ENCODE measurements at places on chromosomes 3 and 15.
A peak's percentile ranks its signal among the peaks of the same experiment; 100 is the strongest.

GRCh38 chr3:129476586-129476985 lies 36.6 kb downstream of the IFT122 start:
- no peak for DNase-seq

DNA sequence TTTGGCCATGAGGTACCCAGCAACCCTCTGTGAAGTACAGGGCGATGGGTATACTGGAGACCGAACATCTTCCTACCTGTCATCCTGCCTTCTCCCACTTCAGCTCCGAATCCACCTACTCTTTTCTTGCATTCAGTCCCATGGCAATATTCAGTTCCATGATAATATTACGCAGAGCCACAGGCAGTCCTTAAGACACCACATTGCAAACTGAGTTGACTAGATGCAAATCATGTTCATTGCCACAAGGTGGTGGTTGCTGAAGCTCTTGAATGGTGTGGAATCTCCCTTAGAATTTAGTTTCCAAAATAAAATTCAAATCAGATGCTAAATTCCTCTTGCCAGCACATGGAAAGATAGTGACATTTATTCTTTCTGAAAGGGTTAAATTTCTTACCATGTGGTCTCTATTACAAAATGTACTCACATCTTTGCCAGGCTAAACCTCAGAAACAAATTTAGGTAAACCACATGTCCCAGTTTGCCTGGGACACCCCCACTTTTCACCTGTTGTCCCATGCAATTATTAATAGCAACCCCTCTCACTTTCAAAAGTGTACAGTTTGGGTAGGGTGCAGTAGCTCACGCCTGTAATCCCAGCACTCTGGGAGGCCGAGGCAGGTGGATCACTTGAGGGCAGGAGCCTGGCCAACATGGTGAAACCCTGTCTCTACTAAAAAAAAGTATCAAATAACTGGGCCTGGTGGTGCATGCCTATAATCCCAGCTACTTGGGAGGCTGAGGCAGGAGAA lies 1.7 kb upstream of the NME9 start:
- no peak for DNase-seq

- DNase-seq, result no peak
Measured at GRCh38 chr3:108391917-108392593, 95.7 kb downstream of the HHLA2 start.

- no peak for DNase-seq
Measured at GRCh38 chr15:20294651-20295237, 246.9 kb downstream of the GOLGA6L6 start.

DNA sequence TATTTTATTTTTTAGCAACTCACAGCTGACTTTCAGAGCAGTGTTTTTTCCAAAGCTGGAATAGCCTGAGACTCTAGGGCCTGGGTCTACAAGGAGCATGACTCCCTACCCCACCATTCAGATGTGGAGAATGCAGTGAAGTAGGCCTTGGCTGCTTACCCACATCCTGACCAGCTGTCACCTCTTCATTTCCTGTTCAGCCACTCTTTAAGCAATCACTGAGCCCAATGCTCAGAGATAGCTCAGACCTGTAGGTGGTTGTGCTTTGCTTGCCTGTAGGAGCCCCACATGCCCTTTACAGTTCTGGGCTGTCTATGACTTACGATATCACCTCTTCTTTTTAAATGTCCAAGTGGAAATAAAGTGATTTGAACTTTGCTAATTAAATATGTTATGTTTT lies 148.1 kb downstream of the NEK11 start:
- DNase-seq, result no peak

- DNase-seq, result no peak
Measured at GRCh38 chr3:106707347-106707746, 669.9 kb upstream of the CCDC54 start.

GRCh38 chr3:80331494-80332170 lies 563.8 kb upstream of the ROBO1 start:
- no peak for DNase-seq

- no peak for DNase-seq
Measured at GRCh38 chr3:141362736-141363135, 5.6 kb upstream of the ZBTB38 start.

GRCh38 chr3:49906073-49906743 lies 2.5 kb upstream of the MST1R start:
- DNase-seq, result peak; percentile 68

- DNase-seq, result no peak
Measured at GRCh38 chr3:17302774-17303173, 418.0 kb downstream of the PLCL2 start.

DNA sequence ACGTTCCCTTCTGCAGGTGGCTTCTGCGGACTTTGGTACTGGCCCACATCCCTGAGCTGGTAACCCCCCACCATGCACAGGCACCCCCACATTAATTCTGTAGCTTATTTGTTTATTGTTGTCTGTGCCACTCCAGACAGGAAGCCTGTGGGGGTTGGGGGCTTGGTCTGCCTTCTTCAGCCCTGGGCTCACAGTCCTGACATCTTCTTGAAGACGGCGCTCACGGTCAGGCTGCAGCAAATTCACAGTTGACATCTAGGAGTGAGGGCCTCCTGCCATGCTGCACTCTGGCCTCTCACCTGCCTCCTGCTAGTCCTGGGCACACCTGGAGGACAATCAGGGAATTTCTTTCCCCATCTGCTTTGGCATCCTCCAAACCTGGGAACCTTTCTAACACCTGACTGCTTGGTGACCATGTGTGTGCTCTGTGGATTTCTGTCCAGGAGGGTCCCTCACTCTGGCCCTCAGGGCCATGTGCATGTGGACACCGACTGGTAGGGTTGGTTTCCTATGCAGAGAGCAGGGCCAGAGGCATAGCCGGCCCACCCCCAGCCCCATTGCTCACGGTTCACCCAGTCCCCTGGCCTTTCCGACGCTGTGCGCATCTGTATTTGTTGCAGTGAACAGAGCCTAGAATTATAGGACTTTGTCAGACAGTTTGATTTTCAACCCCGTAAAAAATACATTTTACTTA lies 68.8 kb downstream of the APBA2 start:
- no peak for DNase-seq

Measured in inflammatory macrophage treated with lipopolysaccharide for 1 hour (primary cell).